GM23338 (cell line): ENCODE measurements at places on chromosomes 3 and 15. TPM values are rescaled to one million over a fixed set of nuclear protein-coding genes. Genes with fewer than 3 reads are reported as not detected.

DNA sequence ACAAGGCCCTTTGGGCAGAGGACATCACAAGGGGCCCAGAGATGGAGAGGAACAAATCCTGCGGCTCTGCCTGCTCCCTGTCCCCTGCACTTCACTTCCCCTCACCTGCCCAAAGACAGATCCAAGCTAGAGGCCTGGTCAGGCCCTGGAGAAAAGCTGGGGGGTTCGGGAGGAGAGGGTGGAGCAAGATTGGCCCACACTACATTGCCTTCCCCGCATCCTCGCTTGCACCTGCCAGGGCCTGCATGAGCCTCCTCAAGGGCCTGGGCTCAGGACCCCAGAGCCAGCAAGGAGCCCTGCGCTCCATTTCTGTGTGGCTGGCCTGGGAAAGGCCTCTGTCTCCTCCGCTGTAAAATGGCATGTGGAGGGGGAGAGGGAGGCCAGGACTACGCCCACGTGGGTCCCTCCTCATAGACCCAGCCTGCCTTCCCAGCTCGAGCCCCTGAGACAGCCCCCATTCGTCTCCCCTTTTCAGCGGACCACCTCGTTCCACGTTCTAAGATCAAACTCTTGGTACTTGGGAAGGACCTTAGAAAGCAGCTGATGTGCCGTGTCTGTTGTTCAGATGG, 106.0 kb downstream of the HMG20A start:
- no peak overlapping the region for H3K27ac ChIP-seq
- DNase-seq, result no peak
- H3K4me3 ChIP-seq, result no peak overlapping the region
- H3K36me3 ChIP-seq, result no peaks in the 10 kb centered on the region
- no peaks in the 10 kb centered on the region for H3K27me3 ChIP-seq

GRCh38 chr3:39144095-39144747, 9.2 kb downstream of the CSRNP1 start:
- peaks cover 27% of the 10 kb centered on the region for H3K4me1 ChIP-seq
- DNase-seq, result no peak
- H3K27me3 ChIP-seq, result no peaks in the 10 kb centered on the region
- H3K27ac ChIP-seq, result no peak overlapping the region
- H3K36me3 ChIP-seq, result peaks cover 17% of the 10 kb centered on the region; the same call in 1 of the 2 replicates
- H3K4me3 ChIP-seq, result no peak overlapping the region

- DNase-seq, result no peak
- no peaks in the 10 kb centered on the region for H3K27me3 ChIP-seq
- no peaks in the 10 kb centered on the region for H3K36me3 ChIP-seq
- no peak overlapping the region for H3K27ac ChIP-seq
These were observed 99.3 kb upstream of the PRR20G start for GRCh38 chr3:127387119-127387518.

DNA sequence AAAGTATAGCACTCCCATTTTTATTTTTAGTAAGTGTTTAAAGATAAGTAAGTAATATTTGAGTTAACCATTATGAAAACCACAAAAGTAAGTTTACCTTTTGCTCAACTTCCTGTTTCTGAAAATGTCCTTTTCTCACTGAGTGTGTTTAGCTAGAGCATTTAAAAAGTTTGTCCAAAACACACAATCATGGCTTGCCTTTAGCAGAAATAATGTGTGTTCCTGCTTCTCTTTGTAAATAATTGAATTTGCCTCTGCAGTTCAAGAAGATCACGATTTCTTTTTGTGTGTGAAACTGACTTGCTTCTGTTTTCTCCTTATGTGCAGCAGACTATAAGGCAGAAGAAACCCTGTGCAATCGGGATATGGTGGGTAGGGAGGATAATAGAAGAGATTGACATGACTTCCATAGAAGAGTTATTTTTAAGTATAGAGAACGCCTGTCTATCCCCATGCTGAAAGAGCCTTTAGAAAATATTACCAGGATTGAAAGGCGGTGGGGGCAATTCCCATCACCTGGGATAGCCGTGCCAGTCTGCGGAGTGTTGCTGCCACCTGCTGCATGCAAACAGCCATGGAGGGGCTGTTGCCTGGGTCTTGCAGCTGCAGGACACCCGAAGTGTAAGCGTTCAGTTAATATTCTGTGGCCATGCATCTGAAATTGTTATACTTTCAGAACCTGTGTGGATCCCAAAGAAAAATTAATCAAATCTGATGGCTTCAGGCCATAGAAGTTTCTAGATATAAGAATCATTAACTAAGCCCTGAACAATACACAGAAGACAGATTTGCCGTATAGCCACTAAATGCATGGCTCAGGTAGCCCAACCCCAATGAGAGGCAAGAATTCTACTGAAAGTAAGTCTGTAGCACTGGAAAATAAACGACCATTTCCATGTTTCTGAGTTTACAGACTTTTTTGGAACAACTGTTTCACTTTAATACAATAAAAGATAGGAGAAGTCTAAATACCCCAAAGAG, 2.4 kb upstream of the CD96 start:
- H3K27me3 ChIP-seq, result no peaks in the 10 kb centered on the region
- H3K4me3 ChIP-seq, result no peak overlapping the region
- H3K4me1 ChIP-seq, result no peaks in the 10 kb centered on the region

DNA sequence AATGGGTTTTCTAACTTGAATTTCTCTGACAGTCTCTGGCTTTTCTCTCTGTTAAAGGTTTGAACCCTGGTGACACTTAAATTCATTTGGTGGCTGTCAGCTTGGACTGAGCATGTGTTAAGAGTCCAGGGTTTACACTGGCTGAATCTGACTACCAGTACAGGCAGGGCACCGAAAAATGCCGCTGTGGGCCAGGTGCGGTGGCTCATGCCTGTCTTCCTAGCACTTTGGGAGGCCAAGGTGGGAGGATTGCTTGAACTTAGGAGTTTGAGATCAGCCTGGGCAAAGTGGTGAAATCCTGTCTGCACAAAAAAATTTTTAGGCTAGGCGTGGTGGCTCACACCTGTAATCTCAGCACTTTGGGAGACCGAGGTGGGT, 1.8 kb downstream of the MANF start:
- H3K36me3 ChIP-seq, result peaks cover 23% of the 10 kb centered on the region
- no peaks in the 10 kb centered on the region for H3K27me3 ChIP-seq
- DNase-seq, result no peak

DNA sequence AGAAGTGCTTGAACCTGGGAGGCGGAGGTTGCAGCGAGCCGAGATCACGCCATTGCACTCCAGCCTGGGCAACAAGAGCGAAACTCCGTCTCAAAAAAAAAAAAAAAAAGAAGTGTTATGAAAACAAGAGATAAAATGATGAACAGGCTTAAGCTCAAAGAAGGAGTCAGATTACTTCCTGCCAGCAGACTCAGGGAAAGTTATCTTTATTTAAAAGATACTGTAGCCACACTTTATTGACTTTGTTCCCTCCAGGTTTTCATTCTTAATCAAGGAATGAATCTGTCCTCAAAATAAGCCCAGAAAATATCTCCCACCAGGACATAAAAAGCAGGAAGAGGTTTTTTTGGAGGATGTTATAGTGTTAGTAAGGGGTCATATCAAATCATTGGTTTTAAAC, 176.5 kb upstream of the KCNMB2 start:
- H3K27me3 ChIP-seq, result no peaks in the 10 kb centered on the region
- H3K4me3 ChIP-seq, result no peak overlapping the region
- no peak overlapping the region for H3K27ac ChIP-seq
- H3K36me3 ChIP-seq, result no peaks in the 10 kb centered on the region

DNA sequence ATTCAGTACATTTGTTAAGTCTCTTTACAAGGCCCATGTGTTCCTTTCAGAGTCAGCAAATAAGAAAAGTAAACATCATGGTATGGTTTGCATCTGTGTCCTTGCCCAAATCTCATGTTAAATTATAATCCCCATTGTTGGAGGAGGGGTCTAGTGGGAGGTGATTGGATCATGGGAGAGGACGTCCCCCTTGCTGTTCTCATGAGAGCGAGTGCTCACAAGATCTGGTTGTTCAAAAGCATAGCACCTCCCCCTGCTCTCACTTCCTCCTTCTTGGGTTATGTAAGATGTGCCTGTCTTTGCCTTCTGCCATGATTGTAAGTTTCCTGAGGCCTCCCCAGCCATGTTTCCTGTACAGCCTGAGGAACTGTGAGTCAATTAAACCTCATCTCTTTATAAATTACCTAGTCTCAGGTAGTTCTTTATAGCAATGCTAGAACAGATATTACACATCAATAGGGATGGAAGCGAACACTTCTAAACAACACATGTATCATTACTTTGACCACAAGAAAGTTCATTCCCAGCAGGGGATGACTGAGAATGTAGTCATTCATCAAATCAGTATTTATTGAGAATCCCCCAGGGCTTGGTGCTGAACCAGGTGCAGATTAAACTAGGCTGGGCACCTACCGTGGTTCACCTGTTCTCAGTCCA, 4.1 kb downstream of the EFCAB12 start:
- no peak for DNase-seq
- H3K36me3 ChIP-seq, result no peaks in the 10 kb centered on the region
- H3K27ac ChIP-seq, result no peak overlapping the region
- 0 out of 2 replicates have a peak overlapping the region, but pooled peaks have one; percentile 14 for H3K4me3 ChIP-seq
- H3K27me3 ChIP-seq, result peaks cover 11% of the 10 kb centered on the region

DNA sequence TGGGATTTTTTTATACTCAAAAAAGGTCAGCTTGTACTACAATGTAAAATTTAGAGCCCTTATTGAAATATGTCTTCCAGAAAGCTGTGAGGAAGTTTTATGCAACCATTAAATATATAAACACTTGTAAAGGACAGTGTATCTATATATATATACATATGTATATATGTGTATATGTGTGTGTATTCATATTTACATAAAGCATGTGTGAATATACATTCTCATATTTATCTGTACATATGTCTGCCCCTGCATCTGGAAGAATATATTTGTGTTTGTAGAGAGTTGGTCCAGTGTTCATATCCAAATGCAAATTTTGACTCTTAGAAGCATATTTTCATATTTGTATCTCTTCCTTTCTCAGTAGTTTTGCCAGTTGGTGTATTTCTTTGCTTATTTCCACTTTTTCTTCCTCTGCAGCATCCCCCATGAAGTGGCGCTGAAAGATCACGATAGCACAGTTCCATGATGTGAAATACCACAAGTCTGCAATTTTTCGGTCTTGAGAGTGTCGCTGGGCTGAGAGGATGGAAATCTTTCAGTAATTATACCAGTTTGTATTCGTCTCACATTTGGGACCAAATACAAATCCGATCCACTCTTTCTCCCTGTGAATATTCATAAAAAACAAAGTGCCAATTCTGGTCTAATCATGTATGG, 311.7 kb upstream of the DPH6 start:
- no peaks in the 10 kb centered on the region for H3K36me3 ChIP-seq
- no peaks in the 10 kb centered on the region for H3K4me1 ChIP-seq
- no peak overlapping the region for H3K27ac ChIP-seq
- no peak overlapping the region for H3K4me3 ChIP-seq

- peaks cover 7% of the 10 kb centered on the region; the same call in 1 of the 2 replicates for H3K4me1 ChIP-seq
- no peak for DNase-seq
- no peak overlapping the region for H3K4me3 ChIP-seq
- no peak overlapping the region for H3K27ac ChIP-seq
These were observed 61.0 kb upstream of the BBX start for GRCh38 chr3:107461721-107462120.

GRCh38 chr3:23624305-23624704, 181.4 kb upstream of the UBE2E1 start:
- DNase-seq, result no peak
- H3K36me3 ChIP-seq, result no peaks in the 10 kb centered on the region
- no peak overlapping the region for H3K27ac ChIP-seq
- no peaks in the 10 kb centered on the region for H3K4me1 ChIP-seq

DNA sequence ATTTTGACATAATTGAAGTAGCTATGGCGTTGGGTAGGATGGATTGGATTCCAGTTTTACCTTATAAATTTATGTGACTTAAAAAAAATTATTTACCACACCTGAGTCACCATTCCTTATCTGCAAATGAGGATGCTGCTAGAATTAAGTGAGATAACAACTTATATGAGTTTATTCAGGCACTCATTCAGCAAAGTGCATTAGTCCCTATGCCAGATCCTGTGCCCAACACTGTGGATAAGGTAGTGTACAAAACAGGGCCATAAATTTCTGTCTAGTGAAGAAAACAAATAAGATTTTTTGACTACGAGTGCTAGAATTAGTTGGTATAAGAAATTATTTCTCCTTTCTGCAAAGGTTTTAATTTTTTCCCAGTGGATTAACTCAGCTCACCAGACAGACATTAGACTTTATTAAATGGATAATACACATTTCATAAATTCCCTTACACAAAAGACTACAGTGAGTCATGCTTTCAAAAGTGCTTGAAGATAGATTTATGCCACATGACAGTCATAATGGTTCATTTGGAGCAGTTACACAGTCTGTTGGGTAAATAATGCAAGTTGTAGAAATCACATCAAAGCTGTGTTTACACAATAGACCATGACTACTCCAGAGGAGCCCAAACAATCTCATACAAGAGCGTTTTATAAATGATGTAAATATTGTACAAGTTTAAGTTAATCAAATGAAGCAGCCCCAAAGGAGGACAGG, 129.9 kb upstream of the TGFBR2 start:
- H3K27me3 ChIP-seq, result no peaks in the 10 kb centered on the region
- H3K4me3 ChIP-seq, result no peak overlapping the region
- no peak overlapping the region for H3K27ac ChIP-seq
- H3K4me1 ChIP-seq, result no peaks in the 10 kb centered on the region

DNA sequence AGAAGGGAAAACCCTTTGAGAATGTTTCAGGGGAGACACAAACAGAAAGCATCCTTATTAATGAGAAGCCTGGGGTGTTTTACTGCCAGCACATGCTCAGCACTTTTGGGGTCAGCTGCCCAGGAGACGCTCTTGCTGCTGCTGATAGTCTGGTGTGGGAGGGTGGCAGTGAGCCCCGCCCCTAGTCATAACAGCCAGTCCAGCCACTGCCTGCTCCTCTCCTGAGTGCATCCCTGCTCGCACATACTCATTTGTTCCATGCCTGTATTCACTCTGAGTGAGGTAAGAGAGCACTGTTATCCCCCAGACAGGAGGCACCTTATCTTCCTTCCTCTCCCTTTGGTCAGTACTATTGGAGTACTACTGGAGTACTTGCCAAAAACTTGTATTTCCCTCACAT, 101.3 kb downstream of the ETFA start:
- no peaks in the 10 kb centered on the region for H3K27me3 ChIP-seq

- no peaks in the 10 kb centered on the region for H3K27me3 ChIP-seq
- H3K4me3 ChIP-seq, result no peak overlapping the region
- no peak overlapping the region for H3K27ac ChIP-seq
- H3K36me3 ChIP-seq, result no peaks in the 10 kb centered on the region
These were observed 235.1 kb upstream of the GAP43 start for GRCh38 chr3:115388166-115388565.

DNA sequence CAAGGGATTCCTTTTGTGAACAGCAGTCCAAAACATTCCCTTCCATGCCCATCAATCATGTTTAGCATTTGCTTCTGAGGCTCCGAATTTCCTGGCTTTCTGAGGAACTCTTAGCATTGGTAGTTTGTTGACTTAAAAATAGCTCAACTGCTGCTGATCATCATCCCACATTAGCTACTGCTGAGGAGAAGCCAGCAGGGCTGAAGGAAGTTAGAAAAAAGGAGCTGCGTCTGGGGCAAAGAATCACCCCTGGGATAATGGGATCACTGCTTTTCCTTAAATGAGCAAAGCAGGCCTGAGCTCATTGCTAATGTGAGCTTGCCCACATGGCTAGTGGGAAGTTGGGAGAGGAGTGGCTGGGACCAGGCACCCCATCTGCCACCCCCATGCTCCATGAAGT, 39.8 kb downstream of the CYP19A1 start:
- H3K27me3 ChIP-seq, result no peaks in the 10 kb centered on the region
- H3K4me1 ChIP-seq, result no peaks in the 10 kb centered on the region
- no peak overlapping the region for H3K27ac ChIP-seq
- H3K4me3 ChIP-seq, result no peak overlapping the region

Gene BDH1
- total RNA-seq, result 11.2 and 18.1 TPM in 2 replicates

Gene SLC25A38
- 35.9 and 61.9 TPM in 2 replicates for total RNA-seq

Gene SLC27A2
- 7.5 and 9.4 TPM in 2 replicates for total RNA-seq

Gene ZNF80
- not detected in 2 replicates for total RNA-seq

Gene IL17RD
- total RNA-seq, result 79.6 and 104 TPM in 2 replicates

Gene C3orf80
- total RNA-seq, result 1.0 and 3.0 TPM in 2 replicates

Gene FMN1
- 1.6 and 2.1 TPM in 2 replicates for total RNA-seq
